Esophagus muscularis mucosa (tissue), 4 donors: ENCODE measurements at places on chromosomes 6 and 20. TPM values are rescaled to one million over a fixed set of nuclear protein-coding genes. Genes with fewer than 3 reads are reported as not detected.

- H3K27me3 ChIP-seq, result no peaks in the 10 kb centered on the region
- H3K4me1 ChIP-seq, result peaks cover 16% of the 10 kb centered on the region
- peak; percentile 83 for DNase-seq
- no peak overlapping the region for H3K27ac ChIP-seq
Observed at GRCh38 chr6:150377211-150377781, 8.5 kb downstream of the IYD start.

DNA sequence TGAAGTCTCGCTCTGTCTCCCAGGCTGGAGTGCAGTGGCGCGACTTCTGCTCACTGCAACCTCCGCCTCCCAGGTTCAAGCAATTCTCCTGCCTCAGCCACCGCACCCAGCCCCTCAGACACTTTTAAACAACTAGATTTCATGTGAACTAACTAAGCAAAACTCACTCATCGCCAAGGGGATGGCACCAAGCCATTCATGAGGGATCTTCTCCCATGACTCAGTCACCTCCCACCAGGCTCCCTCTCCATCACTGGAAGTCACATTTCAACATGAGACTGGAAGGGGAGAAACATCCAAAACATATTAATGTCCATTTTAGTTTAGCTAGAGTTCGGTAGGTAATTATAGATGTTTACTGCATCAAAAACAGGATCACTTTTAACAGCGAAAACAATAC is 95.9 kb upstream of the PRL start:
- no peak overlapping the region for H3K27ac ChIP-seq
- H3K4me3 ChIP-seq, result no peak overlapping the region
- DNase-seq, result no peak

DNA sequence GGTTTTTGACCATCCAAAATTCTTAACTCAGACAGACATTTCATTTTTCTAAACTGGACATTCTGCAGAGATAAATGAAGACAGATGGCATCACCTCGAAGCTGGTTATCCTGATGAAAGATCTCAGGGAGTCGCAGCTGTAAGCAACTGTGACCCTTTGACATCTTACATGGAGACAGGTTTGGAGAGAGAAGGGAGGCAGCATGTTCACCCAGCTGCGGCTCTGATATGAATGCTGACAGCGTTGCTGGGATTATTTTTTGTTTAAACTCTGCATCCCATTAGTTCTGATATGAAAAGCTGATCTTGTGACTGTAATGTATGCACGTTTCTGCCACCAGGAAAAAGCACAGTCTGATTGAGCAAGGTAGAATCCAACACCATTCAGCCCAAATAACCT is 89.4 kb downstream of the C6orf118 start:
- H3K27me3 ChIP-seq, result no peaks in the 10 kb centered on the region
- H3K4me3 ChIP-seq, result no peak overlapping the region
- H3K27ac ChIP-seq, result no peak overlapping the region
- no peaks in the 10 kb centered on the region for H3K4me1 ChIP-seq

SIRPA gene
- 35.9 TPM for total RNA-seq

DNA sequence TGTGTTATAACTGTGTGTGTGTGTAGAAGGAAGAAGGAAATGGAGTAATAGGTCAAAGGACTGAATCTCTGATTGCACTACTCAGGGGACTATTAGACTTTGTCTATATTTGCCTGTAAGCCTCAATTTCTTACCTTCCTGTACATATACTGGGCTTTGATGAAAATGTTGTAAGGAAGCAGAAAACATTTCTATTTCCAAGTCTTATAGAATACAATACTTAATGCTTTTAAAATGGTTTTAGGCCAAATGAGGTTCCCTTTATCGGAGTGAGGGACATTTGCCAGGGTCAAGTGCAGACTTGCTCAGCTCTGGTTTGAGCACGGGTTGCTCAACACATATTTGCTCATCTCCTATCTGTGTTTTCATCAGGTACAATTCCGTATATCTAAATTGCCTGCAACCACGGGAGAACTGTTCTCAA is 28.3 kb downstream of the MEP1A start:
- H3K27me3 ChIP-seq, result no peaks in the 10 kb centered on the region
- H3K36me3 ChIP-seq, result no peaks in the 10 kb centered on the region
- H3K4me1 ChIP-seq, result no peaks in the 10 kb centered on the region

- peaks cover 100% of the 10 kb centered on the region for H3K4me1 ChIP-seq
- H3K36me3 ChIP-seq, result no peaks in the 10 kb centered on the region
- H3K4me3 ChIP-seq, result no peak overlapping the region
- DNase-seq, result no peak
- no peaks in the 10 kb centered on the region for H3K27me3 ChIP-seq
- H3K27ac ChIP-seq, result peak overlapping the region; percentile 93
Observed at GRCh38 chr20:47330933-47331708, 25.4 kb downstream of the ZMYND8 start.

MTFR2 gene
- 1.7 TPM for total RNA-seq
